ENCODE measurements at places on chromosomes 4 and X. TPM values are rescaled to one million over a fixed set of nuclear protein-coding genes. Genes with fewer than 3 reads are reported as not detected.

Gene ADH5
- 96.2 TPM for total RNA-seq

Gene AFM
- total RNA-seq: not detected

Gene ARX
- total RNA-seq: not detected

Gene TXK
- total RNA-seq: 1.5 TPM

Gene NLGN4X
- total RNA-seq: 24.3 TPM

Gene PABPC4L
- 1.1 TPM for total RNA-seq

Gene PAGE2
- total RNA-seq: 116 TPM

Gene MAGEA11
- 34.9 TPM for total RNA-seq

Gene CLDN2
- 0.08 TPM for total RNA-seq

Gene RPS6KA6
- total RNA-seq: not detected

Gene MAML3
- 9.2 TPM for total RNA-seq

Gene IL1RAPL1
- total RNA-seq: 35.0 TPM

Gene ADGRL3
- 5.0 TPM for total RNA-seq

Gene PLAC8
- total RNA-seq: 6.5 TPM

Gene RPL9
- total RNA-seq: 5,509 TPM

Gene SATL1
- not detected for total RNA-seq

Gene TMSB15C
- 0.56 TPM for total RNA-seq

Gene G6PD
- 71.8 TPM for total RNA-seq

Gene MAGEA10
- total RNA-seq: 10.1 TPM

Gene MXRA5
- not detected for total RNA-seq

Gene ZXDA
- 2.5 TPM for total RNA-seq

Gene CTAG1A
- total RNA-seq: 581 TPM

Gene TCEAL5
- total RNA-seq: not detected
